Urinary bladder (tissue), 4 donors: ENCODE measurements at places on chromosomes 13 and 19. TPM values are rescaled to one million over a fixed set of nuclear protein-coding genes. Genes with fewer than 3 reads are reported as not detected.

AP2S1 gene
- 117 TPM for polyA plus RNA-seq

ZNF90 gene
- polyA plus RNA-seq = 3.3 TPM

PGLYRP2 gene
- polyA plus RNA-seq = 0.08 TPM

SMIM24 gene
- polyA plus RNA-seq = not detected

RASIP1 gene
- polyA plus RNA-seq = 15.5 TPM

FCAR gene
- polyA plus RNA-seq = 0.67 TPM

SIGLEC14 gene
- polyA plus RNA-seq = 4.4 TPM

DNA sequence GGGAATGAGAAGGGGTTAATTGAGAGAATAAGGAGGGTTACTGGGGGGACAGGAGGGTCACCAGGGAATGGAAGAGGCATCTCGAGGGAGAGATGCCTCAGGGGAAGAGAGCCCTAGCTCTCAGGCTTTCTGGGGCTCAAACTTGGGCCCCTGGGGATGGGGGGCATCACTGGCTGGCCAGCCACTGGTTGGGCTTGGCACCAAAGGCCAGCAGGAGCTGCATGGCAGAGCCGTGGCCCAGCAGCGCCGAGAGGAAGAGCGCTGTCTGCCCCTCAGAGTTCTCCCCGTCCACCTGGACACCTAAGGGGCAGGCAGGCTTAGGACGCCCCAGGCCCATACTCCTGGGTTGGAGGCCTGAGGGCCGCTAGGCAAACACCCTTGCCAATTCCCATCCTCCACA, 17.5 kb downstream of the ARHGAP33 start:
- DNase-seq = no peak

DNA sequence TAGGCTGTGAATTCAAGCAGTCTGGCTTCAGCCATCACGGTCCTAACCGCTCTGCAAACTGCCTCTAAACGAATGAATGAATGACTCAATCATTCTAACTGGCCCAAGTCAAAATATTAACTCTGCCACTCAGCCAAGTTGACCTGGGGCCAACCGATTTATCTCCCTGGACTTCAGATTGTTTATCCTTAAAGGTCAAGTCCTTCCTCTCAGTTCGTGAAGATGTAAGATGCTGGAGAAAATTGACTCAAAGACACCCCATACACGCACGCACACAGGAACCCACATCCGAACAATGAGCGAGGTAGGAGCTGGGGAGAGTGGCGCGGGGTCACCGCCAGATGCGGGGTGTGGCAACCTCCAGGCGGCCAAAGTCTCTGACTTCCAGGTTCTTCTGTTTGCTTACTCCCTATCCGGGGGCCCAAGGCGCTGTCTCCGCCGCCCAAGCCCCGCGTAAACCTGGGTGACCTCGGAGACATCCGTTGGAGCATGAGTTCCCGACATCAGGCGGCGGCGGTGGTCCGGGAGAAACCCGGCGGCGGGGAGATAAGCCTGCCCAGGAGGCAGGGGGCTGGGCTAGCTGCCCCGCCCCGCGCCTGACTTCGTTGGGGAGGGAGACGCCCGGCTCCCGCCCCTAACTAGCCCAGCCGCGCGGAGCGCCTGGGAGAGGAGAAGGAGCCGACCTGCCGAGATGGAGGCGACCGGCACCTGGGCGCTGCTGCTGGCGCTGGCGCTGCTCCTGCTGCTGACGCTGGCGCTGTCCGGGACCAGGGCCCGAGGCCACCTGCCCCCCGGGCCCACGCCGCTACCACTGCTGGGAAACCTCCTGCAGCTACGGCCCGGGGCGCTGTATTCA, at the start of gene CYP2S1:
TSS of gene CYP2S1 (plus strand) at position 646 of the 856 bp plus-strand sequence. CDS start at position 692, 46 bp downstream.
- DNase-seq = no peak

DNA sequence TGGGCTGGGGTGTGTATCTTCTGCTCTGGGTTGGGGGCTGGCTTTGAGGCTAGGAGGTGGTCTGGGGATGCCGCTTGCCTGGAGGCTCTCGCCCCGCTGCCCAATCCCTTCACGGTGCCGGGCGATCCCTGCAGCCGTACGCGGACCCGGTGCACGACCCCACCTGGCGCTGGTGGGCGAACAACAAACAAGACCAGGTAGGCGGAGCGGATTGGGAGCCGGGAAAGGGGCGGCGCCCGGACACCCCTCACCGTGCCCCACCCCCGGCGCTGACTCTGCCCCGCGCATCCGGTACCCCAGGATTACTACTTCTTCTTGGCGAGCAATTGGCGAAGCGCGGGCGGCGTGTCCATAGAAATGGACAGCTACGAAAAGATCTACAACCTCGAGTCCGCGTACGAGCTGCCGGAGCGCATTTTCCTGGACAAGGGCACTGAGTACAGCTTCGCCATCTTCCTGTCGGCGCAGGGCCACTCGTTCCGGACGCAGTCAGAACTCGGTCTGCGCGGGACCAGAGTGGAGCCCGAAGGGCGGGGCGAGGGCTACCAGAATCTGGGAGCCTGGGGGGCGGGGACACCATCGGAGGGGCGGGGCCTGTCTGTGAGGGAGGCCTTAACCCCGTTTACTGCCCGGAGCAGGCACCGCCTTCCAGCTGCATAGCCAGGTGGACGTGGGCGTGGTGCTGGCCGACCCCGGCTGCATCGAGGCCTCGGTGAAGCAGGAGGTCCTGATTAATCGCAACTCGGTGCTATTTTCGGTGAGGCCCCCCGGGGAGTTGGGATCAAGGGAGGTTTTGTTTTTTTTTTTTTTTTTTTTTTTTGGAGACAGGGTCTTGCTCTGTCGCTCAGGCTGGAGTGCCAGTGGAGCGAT, 12.1 kb upstream of the PSMD8 start:
- no peak for DNase-seq

DNA sequence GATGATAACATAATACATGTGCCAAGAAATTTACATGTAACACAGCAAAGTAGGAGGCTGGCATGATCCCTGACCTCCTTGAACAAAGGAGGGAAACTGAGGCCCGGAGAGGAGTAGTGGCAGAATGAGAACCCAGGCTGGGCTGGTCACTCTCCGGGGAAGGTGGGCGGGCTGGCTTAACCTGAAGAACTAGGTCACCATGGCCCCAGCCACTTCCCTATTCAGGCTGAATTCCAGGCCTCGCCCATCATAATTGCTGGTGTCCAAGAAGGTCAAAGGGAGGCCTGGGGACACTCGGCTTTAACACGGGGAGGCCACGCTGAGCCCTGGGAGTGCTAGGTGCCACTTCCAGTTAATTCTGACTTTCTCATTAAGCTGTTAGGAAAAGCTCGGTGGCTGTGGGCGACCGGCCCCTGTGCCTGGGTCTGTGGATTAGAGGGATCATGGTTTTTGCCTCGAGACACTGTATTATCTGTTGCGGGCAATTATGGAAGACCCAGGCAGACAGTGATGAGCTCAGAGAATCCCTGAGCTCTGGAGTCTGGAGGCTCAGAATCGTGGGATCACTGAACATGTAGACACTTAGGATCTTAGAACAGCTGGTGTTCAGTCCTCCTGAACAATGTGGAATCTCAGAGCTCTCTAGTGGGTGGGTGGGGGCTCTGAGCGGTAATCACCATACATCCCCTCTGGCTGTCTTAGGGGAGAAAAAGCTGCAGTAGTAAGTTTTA, 5.0 kb upstream of the TINCR start:
- DNase-seq = no peak

- no peak for DNase-seq
Observed at GRCh38 chr13:24922387-24922744, 158.4 kb downstream of the RNF17 start.

DNA sequence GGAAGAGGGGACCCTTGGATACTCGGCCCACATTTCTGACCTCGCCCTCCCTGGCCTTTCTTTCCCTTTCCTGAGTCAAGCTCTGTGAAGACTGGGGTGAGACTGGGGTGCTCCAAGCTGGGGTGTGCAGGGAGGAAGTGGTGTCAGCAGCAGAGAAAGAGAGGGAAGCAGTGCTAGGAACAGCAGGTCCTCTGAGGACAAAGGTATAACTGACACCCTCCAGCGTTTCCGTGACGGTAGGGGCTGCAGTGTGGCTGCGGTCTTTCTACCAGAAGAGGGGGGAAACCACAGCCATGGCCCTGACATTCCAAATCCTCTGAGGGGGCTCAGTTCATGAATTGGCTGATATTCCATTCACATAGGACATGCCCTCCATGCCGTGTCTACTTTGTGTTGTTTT, 1.1 kb downstream of the KIR3DL2 start:
- DNase-seq = no peak

- no peak for DNase-seq
Observed at GRCh38 chr19:6278740-6279619, 795 bp downstream of the MLLT1 start.

GRCh38 chr19:17393002-17393401, 994 bp downstream of the CCDC194 start:
- no peak for DNase-seq

DNA sequence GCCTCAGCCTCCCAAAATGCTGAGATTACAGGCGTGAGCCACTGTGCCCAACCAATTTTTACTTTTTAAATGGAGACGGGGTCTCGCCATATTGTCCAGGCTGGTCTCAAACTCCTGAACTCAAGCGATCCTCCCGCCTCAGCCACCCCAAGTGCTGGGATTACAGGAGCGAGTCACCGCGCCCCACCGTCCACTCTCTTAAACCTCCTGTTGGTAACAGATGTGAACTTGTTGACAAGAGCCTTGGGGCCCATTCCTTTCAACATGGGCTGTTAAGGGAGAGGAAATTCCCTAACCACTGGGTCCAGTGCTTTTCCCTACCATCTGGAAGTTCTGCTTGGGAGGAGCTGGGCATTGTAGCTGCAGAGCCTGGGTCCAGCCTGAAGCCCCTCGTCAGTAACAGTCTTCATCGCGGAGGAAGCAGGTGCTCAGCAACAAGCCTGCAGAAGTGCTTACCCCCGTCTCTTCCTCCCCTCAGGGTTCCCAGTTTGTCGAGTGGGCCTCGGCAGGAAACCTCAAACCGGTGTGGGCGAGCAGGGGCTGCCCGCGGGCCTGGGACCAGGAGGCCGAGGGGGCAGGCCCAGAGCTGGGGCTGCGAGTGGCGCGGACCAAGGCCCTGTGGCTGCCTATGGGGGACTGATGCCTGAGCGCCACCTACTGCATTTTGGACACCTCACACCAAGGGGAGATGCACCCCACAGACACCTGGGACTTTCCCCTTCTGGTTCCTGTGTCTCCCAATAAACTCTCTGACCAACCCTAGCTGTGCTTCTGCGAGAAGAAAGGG, 4.0 kb upstream of the FLT3LG start:
- DNase-seq = no peak

DNA sequence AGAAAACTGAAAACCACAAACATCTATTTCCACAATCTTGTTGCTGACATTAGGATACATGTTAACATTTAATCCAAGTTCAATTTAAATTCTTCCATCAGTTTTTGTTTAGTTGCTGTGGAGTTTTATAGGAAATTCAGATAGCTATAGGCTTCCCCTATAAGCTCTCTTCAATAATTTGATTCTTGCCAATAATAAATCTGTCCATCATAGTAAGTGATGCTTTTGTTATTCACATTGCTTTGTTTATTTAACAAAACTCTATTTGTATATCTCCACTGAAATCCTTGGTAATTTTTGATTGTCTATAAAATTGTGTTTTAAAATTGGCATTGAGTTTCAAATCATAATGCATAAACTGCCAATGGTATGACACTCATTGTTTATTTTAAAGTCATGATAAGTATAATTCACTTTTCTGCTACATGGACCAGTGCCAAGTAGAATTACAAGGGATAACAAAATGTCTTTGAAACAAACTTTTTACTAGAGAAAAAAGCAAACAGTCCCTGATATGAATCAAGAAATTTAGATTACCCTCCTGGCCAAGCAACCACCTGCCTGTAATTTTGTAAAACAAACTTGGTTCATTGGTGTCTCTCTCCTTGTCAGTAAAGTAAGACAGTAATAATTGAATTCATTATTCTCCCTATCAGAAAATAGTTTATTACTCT, 577.3 kb upstream of the GPC6 start:
- DNase-seq = no peak

GRCh38 chr19:16227837-16228636, 30.3 kb downstream of the AP1M1 start:
- no peak for DNase-seq

GRCh38 chr13:98549006-98549727, 27.7 kb downstream of the STK24 start:
- DNase-seq = no peak

- DNase-seq = no peak
Observed at GRCh38 chr13:94309997-94310855, 169.3 kb downstream of the DCT start.

- no peak for DNase-seq
Observed at GRCh38 chr19:49212016-49212701, 54.6 kb downstream of the TRPM4 start.

DNA sequence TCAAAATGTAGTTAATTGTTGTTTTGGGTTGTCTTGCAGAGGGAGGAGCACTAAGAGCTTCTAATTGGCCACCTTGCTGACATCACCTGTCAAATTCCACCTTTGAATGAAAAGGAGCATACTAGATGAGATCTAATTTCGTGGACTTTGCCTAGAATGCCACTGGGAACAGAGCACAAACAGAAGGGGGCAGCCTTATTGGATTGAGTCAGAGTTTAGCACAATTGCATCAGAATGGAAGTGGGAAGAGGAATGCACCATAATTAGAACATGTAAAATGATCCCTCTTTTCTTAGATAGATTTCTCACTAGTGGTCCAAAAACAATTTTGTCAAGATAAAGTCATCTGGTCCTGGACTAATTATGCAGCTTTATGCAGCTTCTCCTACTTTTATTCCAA, 1552.2 kb downstream of the PCDH9 start:
- DNase-seq = no peak

- no peak for DNase-seq
Observed at GRCh38 chr13:106418556-106418955, 116.9 kb downstream of the EFNB2 start.

GRCh38 chr13:48873587-48873986, 102.1 kb upstream of the FNDC3A start:
- no peak for DNase-seq

GRCh38 chr13:56735537-56735942, 405.2 kb upstream of the PRR20A start:
- no peak for DNase-seq

DNA sequence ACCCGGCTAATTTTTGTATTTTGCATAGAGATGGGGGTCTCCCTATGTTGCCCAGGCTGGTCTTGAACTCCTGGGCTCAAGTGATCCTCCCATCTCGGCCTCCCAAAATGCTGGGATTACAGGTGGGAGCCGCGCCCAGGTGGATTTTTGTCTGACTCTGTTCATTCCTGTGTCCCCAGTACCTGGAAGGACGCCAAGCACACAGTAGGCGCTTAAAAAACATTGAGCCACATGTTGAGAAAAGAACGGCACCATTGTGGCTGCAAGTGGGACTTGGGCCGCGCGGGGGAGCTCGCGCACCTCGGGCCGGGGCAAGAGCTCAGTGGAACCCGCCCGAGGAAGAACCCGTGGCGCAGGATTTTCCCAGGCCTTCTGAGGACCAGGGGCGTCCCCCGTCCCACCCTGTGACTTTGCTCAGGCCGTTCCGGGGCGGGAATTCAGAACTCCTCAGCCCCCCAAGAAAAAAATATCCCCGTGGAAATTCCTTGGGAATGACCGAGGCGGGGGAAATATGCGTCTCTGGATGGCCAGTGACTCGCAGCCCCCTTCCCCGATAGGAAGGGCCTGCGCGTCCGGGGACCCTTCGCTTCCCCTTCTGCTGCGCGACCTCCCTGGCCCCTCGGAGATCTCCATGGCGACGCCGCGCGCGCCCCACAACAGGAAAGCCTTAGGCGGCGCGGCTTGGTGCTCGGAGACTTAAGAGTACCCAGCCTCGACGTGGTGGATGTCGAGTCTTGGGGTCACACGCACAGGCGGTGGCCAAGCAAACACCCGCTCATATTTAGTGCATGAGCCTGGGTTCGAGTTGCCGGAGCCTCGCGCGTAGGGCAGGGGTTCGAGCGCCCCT, 1.4 kb upstream of the ICAM1 start:
- no peak for DNase-seq

GRCh38 chr19:2610637-2611482, 91.6 kb downstream of the GNG7 start:
- peak; percentile 59 for DNase-seq
